ENCODE measurements at places on chromosomes 6 and 20.

DNA sequence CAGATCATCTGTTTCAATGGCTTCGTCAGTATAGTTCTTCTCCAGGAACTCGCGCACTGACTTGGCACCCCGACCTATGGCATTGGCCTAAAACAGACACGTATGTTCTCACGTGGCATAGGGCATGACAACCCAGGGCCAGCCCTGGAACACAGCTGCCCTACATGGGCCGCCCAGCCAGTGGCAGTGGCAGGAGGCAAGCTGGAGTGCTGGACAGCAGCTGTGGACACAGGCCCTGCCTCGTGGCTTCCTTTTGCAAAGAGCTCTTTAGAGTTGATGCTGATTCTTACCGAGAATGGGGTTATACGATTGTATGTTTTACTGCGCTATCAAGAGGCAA lies 5.0 kb downstream of the PSMA7 start:
- no peak for DNase-seq

- no peak for DNase-seq
Measured at GRCh38 chr6:107556082-107556481, 66.2 kb downstream of the SOBP start.

- DNase-seq: no peak
Measured at GRCh38 chr6:79607000-79607399, 24.1 kb upstream of the SH3BGRL2 start.

DNA sequence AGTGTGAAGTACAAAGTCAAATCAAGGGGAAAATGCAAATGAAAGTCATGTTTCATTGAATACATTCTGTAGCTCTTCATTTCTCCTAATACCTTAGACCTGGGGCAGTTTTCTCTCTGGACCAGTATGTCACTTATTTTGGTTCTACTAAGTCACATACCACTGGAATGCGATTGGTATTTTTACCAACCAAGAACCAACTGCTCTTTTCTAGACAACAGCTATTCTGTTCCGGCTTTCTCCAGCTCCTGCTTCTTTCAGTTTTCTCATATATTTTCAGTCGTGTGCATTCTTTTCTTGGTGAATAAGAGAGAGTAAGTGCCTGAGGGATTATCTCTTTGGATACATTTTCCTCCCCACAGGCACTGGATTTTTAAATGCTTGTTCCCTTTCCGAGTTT lies 39.2 kb upstream of the SPACA1 start:
- DNase-seq: no peak

DNA sequence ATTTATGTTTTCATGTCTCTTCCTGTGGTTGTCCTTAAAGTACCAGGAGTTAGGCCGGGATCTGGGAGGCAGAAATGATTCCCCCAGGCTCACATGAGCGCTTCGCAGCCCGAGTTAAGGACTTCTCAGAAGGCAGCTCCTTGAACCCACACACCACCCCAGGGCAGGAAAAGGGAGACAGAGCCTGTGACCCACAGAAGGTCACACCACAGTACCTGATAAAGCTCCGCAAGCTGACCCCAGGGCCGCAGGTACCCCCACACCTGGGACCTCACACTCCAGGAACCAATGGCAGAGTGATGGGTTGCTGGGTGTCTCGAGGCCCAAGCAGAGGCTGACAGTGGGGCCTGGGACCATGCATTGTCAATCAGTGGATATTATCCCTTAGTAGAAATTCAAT lies 207.6 kb downstream of the CDH4 start:
- no peak for DNase-seq
